ACHN (cell line): ENCODE measurements at places on chromosomes 2 and 18.

GRCh38 chr2:208142240-208142924 lies 3.6 kb downstream of the CRYGB start:
- DNase-seq: no peak

GRCh38 chr2:102025016-102025501 lies 33.3 kb downstream of the IL1R2 start:
- peak; percentile 46 for DNase-seq

DNA sequence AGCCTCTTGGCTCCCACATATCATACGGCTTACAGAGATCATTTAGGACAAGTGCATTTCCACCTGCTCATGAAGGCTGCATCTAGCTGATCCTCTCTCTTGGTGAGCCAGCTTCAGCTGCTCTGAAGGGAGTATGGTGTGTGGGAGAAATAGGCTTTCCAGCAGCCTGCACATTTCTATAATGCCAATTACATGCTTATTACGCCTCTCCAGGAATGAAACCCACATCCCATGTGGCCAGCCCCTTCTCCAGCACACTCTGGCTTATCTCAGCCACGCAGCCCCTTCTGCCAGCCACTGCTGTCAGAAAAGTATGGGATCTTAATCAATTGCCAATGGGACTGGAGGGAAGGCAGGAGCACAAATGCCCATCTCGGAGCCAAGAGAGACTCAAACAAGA lies 117.5 kb downstream of the GALNT14 start:
- DNase-seq: no peak

GRCh38 chr2:26503231-26503880 lies 25.4 kb upstream of the OTOF start:
- DNase-seq: peak; percentile 87

GRCh38 chr2:239327536-239328350 lies 73.1 kb downstream of the HDAC4 start:
- no peak for DNase-seq

GRCh38 chr2:88195246-88195645 lies 25.1 kb downstream of the THNSL2 start:
- no peak for DNase-seq

- DNase-seq: no peak
Measured at GRCh38 chr2:138775736-138776135, 4.5 kb downstream of the NXPH2 start.
